ENCODE measurements at places on chromosomes 3 and 15.

DNA sequence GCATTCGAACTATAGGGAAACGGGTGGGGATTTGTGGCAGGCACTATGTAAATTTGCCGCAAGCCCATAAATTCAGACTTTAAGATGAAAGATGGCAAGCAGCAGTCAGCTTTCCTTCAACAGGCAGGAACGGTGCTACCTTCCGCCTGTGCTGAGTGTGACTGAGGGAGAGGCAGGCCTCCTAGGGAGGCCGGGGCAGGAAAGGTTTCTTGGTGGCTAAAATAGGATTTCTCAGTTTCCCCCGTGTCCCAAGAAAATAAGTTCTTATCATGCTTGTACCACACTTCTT is 12.5 kb downstream of the FLNB start:
- H3K27ac ChIP-seq: no peak overlapping the region
- H3K36me3 ChIP-seq: no peaks in the 10 kb centered on the region
- no peak overlapping the region for H3K4me3 ChIP-seq
- H3K4me1 ChIP-seq: peaks cover 37% of the 10 kb centered on the region
- no peak for DNase-seq

- H3K4me1 ChIP-seq: no peaks in the 10 kb centered on the region
- no peak for DNase-seq
- peaks cover 82% of the 10 kb centered on the region for H3K36me3 ChIP-seq
- no peak overlapping the region for H3K4me3 ChIP-seq
- no peaks in the 10 kb centered on the region for H3K27me3 ChIP-seq
- no peak overlapping the region for H3K27ac ChIP-seq
Measured at GRCh38 chr3:172340583-172340982, 107.7 kb downstream of the GHSR start.

DNA sequence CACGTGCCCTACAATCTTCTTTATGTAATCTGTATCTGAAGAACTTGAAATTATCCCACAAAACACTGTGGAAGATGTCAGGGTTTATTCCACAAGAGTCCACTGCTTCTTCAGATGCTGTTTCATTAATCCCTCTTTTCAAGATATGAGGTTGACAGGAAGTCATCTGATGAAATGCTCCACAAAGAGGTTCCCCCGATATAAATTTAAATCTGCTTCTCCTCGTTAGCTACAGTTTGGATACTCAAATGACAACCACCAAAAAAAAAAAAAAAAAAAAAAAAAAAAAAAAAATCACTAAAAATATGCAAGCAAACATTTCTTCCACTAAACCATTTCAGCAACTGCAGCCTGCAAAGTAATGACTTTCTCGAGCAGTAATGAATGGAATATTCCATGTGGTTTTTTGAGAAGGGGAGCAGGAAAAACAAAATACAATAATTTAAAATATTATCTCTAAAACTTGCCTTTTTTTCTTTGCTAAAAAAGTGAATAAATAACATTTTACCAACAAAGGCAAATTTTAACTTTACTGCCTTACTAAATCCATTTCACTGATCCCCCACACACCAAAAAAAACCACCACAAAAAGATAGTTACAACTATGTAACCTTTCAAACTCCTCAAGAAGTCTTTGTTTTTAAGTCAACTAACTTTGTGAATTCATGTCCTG is 37.8 kb downstream of the DLG1 start:
- H3K27ac ChIP-seq: no peak overlapping the region
- H3K4me1 ChIP-seq: no peaks in the 10 kb centered on the region
- H3K27me3 ChIP-seq: no peaks in the 10 kb centered on the region
- H3K36me3 ChIP-seq: no peaks in the 10 kb centered on the region
- DNase-seq: no peak

DNA sequence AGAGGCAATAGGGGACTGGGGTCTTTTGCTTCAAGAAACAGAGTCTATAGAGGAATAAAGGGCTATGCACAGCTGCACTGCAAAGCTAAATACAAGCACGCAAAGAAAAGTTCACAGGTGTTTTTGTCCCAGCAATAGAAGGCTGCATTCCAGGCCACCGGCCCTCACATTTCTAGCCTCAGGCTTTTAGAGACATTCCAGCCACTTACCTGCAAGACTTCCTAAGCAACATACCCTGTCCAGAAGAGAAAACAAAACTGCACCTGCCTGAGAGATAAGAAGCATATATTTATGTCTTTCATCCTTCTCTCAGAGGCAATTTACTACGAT is 220.5 kb downstream of the OPA1 start:
- no peak overlapping the region for H3K27ac ChIP-seq
- no peak overlapping the region for H3K4me3 ChIP-seq
- H3K36me3 ChIP-seq: no peaks in the 10 kb centered on the region
- H3K4me1 ChIP-seq: no peaks in the 10 kb centered on the region
- DNase-seq: no peak
- peaks cover 44% of the 10 kb centered on the region for H3K27me3 ChIP-seq

- peak overlapping the region; percentile 6 for H3K27ac ChIP-seq
- peaks cover 26% of the 10 kb centered on the region for H3K4me1 ChIP-seq
- no peaks in the 10 kb centered on the region for H3K27me3 ChIP-seq
- H3K36me3 ChIP-seq: peaks cover 3% of the 10 kb centered on the region
Measured at GRCh38 chr15:43096411-43096810, 9.4 kb downstream of the UBR1 start.

DNA sequence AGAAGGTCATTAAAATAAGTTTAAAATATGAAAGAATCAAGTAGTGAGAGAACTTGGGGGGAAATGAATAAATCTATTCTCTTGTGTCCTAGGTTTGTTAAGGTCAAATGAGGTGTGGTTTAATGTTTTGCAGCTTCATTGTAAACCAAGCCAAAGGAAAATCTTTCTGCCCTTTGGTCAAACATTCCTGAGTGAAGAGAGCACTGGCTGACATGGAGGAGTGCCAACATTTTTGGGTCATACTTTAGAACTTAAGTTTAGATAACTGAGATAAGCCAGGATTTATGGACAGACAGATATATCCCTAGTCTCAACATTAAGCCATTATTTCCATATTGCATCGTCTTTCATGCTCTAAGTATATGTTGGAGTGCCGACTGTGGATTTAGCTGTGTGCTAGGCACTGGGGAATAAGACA is 66.4 kb downstream of the PTPRG start:
- H3K4me1 ChIP-seq: peaks cover 40% of the 10 kb centered on the region
- H3K27ac ChIP-seq: peak overlapping the region; percentile 51
- peak; percentile 89 for DNase-seq
- no peaks in the 10 kb centered on the region for H3K36me3 ChIP-seq
- H3K27me3 ChIP-seq: no peaks in the 10 kb centered on the region

GRCh38 chr15:23569151-23569925 is 3.9 kb downstream of the MKRN3 start:
- no peaks in the 10 kb centered on the region for H3K4me1 ChIP-seq
- no peak for DNase-seq

DNA sequence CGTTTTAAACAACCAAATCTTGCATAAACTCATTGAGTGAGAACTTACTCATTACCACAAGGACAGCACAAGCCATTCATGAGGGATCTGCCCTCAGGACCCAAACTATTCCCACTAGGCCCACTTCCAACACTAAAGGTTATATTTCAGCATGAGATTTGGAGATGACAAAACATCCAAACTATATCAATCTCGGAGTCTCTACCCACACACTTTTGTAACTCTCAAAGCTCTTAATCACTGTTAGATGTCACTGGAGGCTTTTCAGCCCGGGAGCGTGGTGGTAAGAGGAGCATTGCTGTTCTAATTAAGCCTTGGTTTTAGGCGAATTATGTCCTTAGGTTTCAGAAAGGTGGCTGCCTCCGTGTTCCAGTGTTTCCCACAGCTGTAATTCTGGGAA is 86.3 kb downstream of the CNTN6 start:
- peaks cover 21% of the 10 kb centered on the region for H3K4me1 ChIP-seq
- no peaks in the 10 kb centered on the region for H3K27me3 ChIP-seq
- no peak overlapping the region for H3K4me3 ChIP-seq
- DNase-seq: peak; percentile 23
